ENCODE measurements at places on chromosomes 4 and X. TPM values are rescaled to one million over a fixed set of nuclear protein-coding genes. Genes with fewer than 3 reads are reported as not detected.

Gene IL21
- not detected for total RNA-seq

- no peak for DNase-seq
Observed at GRCh38 chr4:56480691-56481090, 13.3 kb downstream of the SRP72 start.

DNA sequence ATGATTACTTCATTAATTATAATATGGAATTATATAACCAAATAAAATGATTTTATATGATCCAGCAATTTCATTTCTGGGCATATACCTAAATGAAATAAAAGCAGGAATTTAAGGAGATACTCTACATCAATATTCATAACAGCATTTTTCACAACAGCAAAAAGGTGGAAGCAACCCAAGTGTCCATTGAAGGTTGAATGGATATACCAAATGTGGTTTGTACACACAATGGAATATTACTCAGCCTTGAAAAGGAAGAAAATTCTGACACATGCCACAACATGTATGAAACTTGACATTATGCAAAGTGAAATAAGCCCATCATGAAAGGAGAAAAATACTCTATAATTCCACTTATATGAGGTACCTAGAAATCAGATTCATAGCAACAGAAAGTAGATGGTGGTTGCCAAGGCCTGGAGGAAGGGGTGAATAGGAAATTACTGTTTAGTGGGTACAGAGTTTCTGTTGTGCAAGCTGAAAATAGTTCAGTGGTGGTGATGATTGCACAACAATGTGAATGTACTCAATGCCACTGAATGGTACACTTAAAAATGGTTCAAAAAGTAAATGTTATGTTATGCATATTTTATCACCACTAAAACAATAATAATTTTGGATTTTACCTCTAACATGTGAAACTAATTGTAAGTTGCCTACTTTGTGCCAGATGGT, 471.5 kb downstream of the SPRY1 start:
- DNase-seq: no peak

Gene CT45A10
- not detected for total RNA-seq

DNA sequence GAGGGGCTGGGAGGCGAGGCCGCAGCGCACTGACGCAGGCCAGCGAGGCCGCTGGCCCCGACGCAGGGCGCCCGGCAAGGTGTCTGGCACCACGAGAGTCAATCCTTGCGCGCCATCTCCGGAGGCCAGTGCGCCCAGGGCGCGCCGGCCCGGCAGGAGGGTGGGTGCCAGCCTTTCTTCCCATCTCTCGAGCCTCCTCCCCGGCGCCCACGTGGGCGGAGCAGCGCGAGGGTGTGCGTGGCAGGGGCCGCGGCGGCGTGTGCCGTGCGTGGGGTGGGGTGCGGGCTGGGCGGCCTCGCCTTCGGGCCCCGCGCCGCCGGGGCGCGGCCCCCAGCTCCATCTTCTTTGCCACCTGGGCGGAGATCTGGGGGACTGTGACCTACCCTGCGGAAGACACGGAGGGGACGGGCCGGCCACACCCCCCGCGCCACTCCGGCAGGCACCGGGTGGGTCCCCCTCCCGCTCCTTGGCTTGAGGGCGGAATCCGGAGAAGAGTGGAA, 877 bp downstream of the JAKMIP1 start:
- DNase-seq: no peak

Gene ERCC6L
- 0.81 TPM for total RNA-seq

DNA sequence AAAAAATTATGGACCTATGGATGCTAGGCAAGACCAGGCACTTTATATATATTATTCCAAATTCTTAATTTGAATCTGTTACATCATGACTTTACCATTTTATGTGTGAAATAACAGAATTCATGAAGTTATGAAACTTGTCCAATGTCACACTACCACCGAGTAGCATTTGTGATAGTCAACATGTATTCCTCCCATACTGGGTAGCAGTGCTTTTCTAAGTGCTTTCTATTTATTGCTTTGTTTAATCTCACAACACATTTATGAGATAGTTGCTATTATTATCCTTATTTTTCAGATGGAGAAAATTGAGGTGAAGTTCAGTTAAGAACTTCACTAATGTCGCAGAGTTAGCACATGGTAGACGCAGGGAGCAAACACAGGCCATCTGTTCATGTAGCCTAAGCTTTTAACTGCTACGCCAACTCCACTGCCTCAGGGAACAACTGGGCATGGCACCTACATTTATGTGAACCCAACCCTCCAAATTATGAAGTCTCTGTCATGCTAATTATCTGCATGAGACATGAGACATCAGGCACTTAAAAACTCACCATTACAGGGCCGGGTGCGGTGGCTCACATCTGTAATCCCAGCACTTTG, 20.8 kb downstream of the GUCY1A1 start:
- no peak for DNase-seq

GRCh38 chrX:78746496-78746895, 1.0 kb upstream of the LPAR4 start:
- no peak for DNase-seq

Gene OCRL
- total RNA-seq: 16.8 TPM

Gene HSFX1
- total RNA-seq: 3.2 TPM

Gene SGMS2
- 7.3 TPM for total RNA-seq

Gene PF4V1
- 2.6 TPM for total RNA-seq

GRCh38 chr4:153293742-153294057, 50.8 kb upstream of the MND1 start:
- no peak for DNase-seq

Gene THAP9
- total RNA-seq: 8.1 TPM

Gene NXF2B
- total RNA-seq: not detected

Gene ADH1C
- total RNA-seq: 1.2 TPM

Gene ESX1
- not detected for total RNA-seq

GRCh38 chr4:168633064-168633463, 136.2 kb downstream of the PALLD start:
- no peak for DNase-seq

Gene ZNF157
- total RNA-seq: 0.54 TPM

- no peak for DNase-seq
Observed at GRCh38 chrX:152638443-152638904, 779 bp downstream of the GABRQ start.

DNA sequence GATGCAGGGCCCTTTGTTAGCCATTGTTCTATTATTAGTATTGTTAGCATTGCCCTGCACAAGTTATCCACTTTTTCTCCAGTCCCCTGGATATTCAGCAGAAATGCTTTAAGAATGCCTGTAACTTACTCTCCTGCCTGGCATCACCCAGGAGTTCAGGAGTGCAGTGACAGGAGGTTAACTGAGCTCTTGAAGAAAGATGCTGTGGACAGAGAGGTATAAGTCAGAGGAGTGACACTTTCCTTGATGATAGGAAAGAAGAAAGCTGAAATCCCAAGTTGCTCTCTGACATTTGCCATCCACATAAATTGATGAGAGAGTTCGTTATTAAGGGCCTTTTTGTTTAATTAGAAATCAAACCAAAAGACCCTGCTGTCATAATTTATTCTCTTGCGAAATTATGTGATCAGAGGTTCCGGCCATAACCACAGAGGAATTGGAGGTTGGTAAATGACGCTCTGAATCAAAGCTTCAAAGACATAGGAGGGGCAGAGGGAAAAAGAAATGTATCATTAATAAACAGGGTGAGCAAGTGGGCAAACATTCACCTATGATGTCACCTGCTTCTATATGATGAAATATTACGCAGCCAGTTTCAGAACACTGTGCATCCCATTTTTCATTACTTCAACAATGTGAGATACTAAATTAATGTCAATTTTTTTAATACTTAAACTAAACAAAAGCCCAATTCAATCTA, 230.2 kb upstream of the JADE1 start:
- no peak for DNase-seq

- DNase-seq: no peak
Observed at GRCh38 chrX:15751155-15751819, 13.2 kb downstream of the CA5B start.

DNA sequence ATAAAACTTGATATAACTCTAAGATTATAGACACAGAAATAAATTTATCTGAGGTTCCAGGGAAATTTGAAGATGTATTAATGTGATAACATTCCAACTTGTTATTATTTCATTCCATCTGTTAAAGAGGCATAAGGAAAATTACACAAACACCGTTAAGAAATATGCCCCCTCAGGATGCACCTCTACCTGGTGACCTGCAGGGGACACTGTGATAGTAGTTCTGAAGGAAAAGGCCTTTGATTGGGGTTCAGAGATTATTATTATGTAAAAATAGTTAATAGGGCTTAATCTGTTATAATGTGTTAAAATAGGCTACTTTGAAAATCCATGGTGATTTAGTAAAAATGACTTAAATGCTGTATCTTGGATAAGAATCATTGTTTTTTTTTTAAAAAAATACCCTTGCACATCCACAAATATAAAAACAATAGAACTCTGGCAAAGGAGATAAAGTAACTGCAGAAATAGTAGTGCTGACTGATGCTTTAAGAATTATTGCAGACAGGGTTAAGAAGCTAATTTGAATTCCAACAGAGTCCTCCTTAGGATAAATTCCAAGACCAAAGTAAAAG, 6.1 kb upstream of the ABRAXAS1 start:
- no peak for DNase-seq

DNA sequence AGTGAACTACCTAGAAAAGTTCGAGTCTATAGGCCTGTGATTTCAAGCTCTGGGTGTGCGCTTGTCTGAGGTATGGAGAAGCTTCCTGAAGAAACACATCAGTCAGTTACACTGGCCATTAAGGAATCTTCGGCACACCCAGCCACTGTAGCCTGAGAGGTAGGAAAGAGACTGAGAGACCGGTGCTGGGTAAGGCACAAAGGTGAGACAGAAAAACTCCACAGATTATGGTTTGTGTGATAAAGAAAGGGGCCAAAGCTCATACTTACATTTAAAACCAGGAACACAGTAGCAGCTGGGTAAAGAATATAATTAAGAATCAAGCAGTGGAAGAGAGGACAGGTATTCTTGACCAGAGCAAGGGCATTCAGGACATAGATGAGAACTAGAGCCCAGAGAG, 74.8 kb upstream of the TTC29 start:
- DNase-seq: no peak

Gene DYNLT3
- 29.8 TPM for total RNA-seq

Gene SCML1
- 22.7 TPM for total RNA-seq

DNA sequence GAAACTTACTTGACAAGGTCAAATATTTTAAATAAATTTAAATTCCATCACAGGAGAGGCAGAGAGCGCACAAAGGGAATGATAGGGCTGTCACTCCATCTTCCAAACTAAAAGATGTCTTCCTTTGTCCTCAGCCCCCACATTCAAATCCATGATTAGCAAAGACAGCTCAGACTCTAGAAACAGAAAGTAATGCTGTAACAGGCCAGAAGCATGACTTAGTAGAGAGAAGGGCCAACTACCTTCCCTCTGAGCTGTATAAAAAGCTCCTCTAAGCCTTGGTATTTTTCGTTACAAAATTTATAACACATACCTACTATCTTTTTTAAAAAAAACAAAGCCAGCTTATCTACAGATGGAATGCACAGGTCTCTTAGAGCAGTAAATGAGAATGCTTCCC, 207.4 kb downstream of the MAPK10 start:
- DNase-seq: no peak

GRCh38 chr4:54844911-54845310, 187.2 kb downstream of the KIT start:
- DNase-seq: no peak

Gene GPR50
- total RNA-seq: not detected

- DNase-seq: no peak
Observed at GRCh38 chr4:114385195-114385985, 213.2 kb upstream of the UGT8 start.

Measured in spleen (tissue), 13 donors.